ENCODE measurements at places on chromosomes 5 and 9. TPM values are rescaled to one million over a fixed set of nuclear protein-coding genes. Genes with fewer than 3 reads are reported as not detected.

DNA sequence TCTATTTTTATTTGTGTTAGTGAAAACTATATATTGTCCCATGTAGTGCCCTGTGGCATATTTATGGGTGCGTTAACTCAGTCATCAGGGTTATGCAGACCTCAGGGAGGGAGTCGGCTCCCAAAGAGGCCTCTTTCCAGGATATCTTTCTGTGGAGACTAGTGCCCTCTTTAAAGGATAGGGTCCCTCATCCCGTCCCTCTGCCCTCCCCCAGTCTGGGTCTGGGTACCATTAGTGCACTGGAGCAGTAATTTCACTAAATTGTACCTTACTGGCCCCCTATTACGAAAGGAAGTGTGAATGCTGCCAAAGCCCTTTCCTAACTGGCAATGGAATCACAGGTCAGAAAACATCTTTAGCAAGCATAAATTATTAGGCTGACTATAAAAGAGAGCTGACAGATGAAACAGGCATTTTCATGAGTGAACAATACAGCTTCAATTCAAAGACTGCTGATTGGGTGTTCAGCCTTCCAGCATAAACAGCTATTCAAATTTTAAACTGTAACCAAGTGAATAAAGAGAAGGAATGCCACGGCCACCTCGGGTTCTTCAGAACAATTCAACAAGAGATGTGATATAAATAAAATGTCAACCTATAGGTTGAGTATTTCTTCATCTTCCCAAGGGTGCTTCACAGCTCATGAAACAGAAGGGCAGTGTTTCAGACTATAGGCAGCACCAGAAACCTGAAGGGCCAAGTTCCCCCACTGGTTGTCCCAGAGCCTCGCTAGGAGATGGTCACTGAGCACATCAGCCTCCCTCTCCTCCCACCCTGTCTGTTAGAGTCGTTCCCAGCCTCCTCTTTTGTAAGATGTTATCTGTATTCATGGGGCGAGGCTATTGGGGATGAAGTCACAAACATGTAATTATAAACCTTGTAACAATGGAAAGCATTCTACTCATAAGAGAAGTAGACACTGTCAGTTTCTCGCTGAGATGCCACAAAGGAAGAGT lies 318.7 kb downstream of the TMEM161B start:
- DNase-seq = no peak

DNA sequence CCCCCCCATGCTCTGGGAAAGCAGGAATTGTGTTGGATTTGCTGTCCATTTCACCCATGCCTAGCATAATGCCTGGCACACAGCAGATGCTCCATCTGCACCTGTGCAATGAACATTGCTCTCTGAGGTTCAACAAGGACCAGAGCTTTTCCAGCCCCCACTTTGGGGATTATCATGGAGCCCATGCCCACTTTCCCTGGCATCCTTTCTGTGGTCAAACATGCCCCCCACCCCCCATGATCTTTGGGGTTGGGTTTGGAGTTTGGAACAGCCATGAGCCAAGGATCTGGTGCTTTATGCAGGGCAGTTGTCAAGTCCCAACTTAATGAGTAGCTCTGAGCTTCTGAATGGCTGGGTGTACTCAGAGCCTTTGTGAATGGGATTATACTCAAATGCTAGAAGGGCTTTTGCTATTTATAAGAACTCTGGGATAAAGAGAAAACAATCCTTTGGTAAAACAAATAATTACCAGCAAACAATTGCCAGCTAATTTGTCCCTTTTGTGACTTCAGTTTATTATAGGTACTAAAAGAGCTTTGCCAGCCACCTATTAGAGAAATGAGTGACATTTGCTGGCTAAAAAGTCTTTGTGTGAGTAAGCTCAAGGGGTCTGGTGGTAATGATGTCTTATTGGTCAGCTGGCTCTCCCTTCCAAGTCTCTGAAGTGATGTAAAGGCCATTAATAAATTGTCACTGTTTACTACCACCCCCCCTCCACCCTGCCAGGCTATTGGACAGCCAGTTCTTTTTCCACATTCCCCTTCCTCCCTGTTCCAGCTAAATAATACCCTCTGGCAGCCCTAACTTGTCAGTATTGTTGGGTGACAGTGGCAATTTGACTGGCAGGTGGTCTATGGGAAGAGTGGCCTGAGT lies 182.3 kb downstream of the MACROH2A1 start:
- no peak for DNase-seq

- DNase-seq = no peak
Measured at GRCh38 chr9:115182264-115182663, 64.3 kb upstream of the TNC start.

DNA sequence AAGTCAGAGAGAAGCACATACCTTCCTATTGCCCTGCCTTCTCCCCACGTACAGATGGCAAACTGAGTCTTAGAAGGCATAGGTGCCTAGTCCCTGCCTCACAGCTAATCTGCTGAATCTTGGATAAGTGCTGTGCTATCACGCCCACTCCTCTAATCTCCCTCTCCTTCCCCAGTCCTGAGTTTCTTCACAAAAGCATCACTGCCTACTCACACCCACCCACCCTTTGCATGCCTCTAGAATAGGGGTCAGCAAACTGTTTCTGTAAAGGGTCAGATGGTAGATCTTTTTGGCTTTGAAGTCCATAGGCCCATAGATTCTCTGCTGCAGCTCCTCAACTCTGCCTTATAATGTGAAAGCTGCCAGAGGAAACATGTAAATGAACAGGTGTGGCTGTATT lies 23.2 kb upstream of the JADE2 start:
- DNase-seq = no peak

DNA sequence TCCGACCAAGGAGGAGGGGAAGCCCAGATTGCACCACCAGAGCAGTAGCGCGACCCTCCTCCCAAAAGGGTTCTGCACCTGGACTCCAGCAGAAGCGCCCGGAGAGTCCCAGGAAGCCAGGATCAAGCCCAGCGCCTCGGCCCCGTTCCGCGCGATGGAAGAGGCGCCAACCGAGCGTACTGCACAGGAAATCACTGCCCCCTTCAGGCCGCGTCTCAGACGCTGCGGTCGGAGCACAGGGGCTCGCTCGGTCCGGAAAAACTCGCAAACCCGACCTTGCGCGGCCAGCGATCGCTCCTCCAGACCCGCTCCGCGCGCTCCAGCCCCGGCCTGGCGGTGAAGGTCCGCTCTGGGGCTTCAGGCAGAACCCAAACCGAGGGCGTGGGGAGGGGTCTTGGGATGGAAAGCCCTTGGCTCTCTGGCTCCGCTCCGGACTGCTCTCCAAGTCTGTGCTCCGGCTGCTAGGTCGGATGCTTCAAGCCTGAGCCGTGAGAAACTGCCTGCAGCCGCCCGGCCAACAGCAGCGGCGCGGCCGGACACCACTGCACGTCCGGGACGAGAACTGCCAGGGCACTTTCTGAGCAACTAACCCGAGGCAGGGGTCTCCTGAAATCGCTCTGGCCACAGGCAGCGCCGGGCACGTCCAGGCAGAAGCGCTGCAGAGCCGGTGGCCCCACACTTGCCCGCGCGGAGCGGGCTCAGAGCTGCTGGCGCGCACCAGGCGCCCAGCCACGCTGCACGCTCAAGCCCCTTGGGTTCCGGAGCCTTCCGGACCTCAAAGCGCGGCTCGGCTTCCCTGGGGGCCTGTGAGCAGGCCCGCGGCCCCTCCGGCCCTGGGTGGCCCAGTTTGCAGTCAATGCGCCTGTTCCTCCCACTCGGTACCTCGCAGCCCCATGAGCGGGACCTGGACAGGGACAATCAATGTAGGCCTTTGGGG lies 1.3 kb downstream of the GABBR2 start:
- peak; percentile 61 for DNase-seq

CNTNAP3 gene
- 26.3 TPM for total RNA-seq

PHF24 gene
- total RNA-seq = not detected

Data from PC-3 (cell line).